ENCODE measurements at places on chromosomes 3 and 15.

- no peak for DNase-seq
These were observed 138.8 kb upstream of the PLXND1 start for GRCh38 chr3:129745253-129745652.

GRCh38 chr3:46883054-46883829 is 5.7 kb downstream of the PTH1R start:
- no peak for DNase-seq

DNA sequence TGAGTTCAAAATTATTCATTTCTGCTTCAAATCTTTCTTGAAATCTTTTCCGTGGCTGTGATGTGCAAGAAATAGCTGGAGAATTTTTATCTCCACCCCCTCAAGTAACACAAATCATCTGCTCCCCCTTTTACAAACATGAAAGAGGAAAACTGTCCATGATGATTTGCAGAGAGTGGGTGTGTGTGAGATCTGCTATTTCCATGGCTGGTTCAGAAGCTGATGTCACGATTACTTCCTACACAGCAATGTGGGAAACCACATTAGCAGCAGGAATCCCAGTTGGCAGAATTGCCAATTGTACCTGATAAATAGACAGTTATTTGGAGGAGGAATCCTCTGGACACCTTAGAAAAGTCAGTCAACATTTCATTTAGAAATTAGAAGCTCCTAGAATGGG is 75.2 kb upstream of the GRM7 start:
- no peak for DNase-seq

GRCh38 chr3:196604548-196604947 is 34.9 kb upstream of the NRROS start:
- peak; percentile 86 for DNase-seq

DNA sequence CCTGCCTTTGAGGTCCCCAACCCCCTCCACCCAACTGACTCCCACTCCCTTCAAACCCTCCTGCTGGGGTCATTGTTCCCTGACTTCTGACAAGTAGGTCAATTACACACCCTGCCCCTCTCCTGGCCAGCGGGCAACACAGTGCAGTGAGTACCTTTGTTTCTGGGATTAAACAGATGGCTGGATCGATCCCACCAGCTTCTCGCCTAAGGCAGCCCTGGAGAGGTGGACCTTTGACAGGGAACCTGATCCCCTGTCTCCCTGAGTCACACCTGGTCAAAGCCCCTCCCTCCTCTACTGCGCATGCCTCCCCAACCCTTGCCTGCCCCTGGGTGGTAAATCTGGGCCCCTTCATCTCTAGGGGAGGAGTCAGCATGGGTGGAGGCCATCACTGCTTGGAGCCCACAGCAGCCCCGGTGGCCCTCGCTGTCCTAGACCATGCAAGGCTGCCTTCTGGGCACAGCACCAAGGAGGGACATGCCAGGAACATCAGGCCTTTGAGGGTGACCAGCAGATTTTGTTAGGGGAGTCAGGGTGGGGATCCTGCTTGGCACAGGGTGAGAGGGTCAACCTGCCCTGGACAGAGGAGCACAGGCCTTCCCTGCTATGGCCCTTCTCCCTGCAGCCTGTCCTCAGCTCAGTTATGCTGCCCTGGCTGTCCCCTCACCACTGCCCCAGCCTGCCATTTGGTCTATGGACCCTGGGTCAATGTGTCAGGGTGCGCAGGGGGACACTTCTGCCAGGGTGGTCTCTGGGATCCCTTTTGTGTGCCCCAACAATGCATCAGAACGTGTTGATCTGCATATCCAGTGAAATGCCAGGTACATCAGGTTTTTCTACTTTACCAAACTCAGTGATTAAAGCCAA is 9.8 kb upstream of the PRR23E start:
- DNase-seq: no peak

DNA sequence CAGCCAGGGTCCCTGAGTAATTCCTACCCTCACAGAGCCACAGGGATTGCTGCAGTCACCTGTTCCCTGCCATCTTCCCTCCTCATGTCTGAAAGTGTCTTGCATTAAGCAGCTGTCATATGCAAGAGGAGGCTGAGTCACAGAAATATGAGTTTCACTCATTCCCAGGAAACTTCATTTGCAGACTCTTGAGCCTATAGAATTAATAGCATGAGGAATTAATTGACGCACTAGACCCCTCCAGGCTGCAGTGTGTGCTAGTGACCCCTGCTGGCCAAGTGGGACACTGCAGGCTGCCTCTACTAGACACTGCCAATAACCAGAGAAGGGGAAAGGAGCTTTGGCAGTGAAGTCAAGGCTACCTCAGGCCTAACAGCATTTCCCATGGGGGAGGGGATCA is 50.6 kb upstream of the SLC6A1 start:
- DNase-seq: peak; percentile 68

DNA sequence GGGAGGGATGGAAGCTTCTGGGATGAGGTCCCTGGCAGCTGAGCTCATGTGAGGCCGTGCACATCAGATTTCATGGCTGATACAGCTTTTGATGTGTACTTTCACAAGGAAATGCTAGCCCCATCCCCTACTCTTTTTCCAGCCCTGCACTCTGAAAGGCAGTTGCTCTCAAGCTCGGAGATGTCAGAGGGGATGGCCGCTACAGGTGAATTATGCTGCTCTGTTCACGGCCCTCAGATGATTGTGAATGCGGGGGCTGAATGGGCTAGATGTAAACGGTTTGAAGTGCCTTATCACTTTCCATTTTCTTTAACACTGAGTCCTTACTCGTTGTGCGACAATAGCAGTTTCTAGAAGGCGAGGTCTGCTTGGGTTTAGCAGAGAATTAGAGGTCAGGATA is 88.0 kb upstream of the RASGRF1 start:
- DNase-seq: no peak
